ENCODE measurements at places on chromosomes 3 and 15.

DNA sequence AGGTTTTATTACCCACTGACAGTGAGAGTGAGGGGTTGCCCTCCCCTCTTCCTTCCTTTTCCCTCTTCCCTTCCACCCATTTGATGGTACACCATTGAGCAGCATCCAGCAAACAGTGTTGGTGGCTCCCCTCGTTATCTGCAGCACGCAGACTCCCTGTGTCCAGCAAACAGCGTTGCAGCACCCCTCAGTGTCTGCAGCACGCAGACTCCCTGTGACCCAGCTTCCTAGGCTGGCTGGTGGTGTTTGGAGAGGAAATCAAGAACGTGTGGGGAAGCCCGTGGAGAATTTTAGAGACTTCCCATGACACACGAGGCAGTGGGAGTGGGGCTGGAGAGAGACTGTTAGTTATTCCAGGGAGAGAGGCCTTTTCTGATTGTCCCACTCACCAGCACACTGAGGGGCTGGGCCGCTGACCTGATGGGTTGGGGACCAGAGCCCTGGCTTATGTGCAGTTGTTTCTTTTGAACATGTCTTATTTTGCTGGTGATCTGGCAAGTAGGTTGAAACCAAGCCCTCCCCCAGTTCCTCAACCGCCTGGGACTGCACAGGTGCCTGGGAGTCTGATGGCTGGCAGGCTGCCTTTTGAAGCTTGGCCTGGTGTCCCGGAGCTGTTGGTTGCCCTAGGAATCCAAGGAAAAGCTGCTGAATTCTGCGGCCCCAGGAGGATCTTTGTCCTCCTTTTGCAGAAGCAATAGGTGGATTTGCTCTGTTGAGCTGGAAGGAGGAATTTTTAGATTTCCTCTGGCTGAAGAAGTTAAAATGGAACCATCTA lies 19.0 kb downstream of the APBA2 start:
- no peak for DNase-seq

- DNase-seq, result no peak
Observed at GRCh38 chr15:101001796-101002195, 82.6 kb downstream of the LRRK1 start.

DNA sequence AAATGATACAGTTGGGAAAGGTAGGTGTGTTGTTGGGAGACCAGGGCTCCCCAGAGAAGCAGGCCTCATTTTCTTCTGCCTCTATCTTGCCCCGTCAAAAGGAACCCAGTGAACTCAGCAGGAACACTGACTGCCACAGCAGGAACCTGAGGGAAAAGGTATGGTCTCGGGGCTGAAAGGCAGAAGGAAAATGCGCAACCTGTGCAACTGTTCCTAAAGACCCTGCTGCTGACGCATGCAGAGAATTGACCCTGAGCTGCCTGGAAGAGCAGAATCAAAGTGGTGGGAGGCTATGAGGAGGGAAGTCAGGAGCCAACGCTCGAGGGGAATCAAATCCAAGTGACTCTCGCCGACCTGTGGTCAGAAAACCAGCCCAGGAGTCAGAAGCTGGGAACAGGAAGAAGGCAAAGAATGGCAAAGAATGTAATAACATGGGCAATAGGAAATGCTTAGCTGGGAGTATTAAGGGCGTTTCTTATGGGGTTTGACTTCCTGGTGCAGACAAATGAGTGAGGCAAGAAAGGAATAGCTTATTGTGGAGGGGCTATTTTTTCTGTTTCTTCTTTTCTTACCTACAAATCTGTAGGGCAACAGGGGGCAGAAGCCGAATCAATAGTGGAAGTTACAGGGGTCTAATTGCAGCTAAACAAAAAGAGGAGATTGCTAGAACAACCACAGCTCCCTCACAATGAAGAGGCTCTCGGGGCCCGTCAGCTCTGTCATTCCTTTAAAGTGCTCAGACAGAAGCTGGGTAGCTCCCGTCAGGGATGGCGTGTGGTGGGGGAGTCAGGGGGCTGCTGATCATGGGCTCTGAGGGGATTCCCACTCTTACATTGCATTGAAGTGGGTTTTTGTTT lies 65.4 kb upstream of the DLG1 start:
- peak; percentile 25 for DNase-seq

DNA sequence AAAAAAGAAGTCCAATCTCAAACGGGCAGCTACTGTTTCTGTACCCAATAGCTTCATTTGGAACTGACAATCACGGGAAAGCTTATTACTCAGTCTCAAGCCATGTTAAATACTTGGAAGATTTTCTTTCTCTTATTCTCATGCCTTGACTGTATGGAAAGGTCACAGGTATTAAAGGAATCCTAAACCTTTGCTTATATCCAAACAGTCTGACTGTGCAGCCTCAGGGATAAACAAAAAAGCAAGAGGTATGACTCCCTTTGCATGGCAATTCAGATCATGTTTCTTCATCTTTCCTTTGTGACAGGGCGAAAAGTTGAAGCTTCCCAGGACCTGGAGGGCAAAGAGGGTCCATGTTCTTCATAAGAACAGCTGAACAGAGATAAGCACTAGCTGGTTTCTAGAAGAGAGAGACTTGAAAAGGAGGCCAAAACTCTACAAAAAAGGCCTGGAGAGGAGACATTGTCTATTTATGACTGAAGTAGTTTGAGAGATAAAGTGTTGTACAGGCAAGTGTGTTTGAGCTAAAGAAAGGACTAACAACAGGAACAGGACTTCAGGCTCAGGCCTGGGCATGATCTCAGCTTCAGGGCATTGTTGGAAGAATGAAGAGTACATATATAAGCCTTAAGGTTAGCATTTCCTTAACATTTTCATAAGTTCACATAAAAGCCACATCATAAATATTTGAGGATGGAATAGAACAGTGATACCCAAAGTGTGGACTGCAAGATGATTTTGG lies 231.0 kb upstream of the THRB start:
- DNase-seq, result no peak

DNA sequence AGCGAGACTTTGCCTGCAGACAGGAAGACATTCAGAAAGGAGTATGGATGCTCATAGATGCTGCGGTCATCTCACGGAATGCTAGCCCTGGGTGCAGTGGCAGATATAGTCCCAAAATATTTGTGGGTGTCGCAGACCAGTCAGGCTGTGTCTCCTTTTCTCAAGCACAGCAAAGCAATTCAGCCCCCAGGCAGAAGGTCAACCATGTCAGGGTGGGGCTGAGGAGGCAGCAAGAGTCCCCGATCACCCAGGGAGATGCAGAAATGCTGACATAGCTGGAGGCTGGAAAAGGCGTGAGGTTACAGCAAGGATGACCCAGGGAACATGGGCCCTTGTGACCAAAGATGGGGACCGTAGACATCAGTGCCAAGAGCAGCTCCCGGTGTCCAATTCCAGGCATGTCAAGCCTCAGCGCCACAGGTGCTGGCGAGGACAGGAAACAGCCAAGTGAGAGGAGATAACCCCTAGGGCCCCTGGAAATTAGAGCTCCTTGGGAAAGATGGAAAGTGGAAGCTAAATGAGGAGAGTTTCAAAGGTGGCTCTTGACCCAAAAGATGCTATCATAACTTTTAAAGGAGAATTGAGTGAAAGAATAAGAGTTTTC lies 81.2 kb upstream of the ABHD17C start:
- DNase-seq, result no peak

GRCh38 chr3:56970461-56970879 lies 90.0 kb upstream of the SPATA12 start:
- no peak for DNase-seq

DNA sequence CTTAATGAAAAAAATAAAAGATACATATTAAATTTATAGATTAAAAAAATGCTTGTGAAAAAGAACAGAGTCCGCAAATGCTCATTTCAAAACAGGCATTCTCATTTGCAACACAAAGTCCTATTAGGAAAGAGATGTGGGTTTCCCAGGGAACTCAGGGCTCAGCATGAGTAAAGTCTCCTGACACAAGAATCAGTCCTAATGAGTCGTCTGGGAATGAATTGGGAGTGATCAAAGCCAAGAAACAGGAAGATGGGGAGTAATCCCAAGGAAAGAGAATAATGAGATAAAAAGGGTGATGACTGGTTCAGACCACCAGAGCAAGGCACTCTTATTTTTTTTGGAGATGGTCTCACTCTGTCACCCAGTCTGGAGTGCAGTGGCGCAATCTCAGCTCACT lies 443.7 kb downstream of the NR2F2 start:
- no peak for DNase-seq

DNA sequence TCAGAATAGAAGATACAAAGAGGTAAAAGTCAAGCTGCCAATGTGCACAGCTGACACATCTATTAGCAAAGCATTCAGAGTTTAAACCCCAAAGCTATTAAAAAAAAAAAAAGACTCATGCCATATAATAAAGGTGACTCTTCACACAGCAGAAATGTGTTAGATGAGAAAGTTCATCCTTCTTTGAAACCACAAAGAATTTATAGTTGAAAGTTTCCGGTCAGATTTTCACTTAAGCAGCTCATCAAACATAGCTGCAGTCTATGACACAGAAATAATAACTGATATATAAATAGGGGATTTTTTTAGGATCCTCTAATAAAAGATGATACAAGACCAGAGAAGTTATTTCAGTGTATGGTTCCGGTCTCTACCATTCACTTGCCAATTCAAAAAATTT lies 76.6 kb downstream of the WWTR1 start:
- peak; percentile 73 for DNase-seq

- no peak for DNase-seq
Observed at GRCh38 chr3:169929830-169930519, 18.6 kb downstream of the SAMD7 start.

DNA sequence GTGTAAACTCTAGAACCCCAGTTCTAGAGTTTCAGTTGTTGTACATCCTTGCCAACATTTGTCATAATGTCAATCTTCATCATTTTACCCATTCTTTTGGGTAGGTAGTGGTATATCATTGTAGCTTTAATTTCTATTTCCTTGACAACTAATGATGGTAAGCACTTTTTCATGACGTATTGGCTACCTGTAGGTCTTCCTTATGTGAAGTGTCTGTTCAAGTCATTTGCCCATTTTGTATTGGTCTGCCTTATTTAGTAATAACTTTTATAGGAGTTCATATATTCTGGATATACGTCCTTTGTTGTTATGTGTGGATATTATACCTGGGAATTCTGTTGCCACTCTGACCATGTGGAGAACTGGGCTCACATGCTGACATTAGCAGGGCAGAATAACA lies 73.8 kb upstream of the ACTC1 start:
- DNase-seq, result no peak

DNA sequence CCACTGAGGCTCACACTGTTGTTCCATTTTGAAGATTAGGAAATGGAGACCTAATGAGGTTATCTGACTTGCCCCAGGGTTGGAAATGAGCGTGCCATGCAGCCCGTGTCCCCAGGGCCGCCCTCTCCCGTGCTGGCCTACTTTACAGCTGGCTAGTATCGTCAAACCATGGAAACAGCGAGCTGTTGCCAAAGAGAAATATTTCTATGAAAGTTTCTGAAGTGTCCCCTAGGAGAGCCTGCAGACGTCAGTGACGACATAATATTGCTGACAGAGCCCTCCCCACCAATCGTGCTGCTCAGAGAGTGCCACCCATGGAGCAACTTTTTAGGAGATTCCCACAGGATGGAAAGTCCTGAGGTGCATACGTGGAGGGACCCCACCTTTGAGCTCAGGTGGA lies 11.2 kb upstream of the FAM174B start:
- no peak for DNase-seq

- DNase-seq, result peak; percentile 74
Observed at GRCh38 chr3:57942872-57943283, 65.3 kb upstream of the FLNB start.

GRCh38 chr3:149393345-149394160 lies 16.1 kb upstream of the TM4SF1 start:
- peak; percentile 80 for DNase-seq

- peak; percentile 15 for DNase-seq
Observed at GRCh38 chr15:87962428-87962827, 294.1 kb downstream of the NTRK3 start.

GRCh38 chr3:84755860-84756259 lies 202.9 kb upstream of the CADM2 start:
- DNase-seq, result no peak

DNA sequence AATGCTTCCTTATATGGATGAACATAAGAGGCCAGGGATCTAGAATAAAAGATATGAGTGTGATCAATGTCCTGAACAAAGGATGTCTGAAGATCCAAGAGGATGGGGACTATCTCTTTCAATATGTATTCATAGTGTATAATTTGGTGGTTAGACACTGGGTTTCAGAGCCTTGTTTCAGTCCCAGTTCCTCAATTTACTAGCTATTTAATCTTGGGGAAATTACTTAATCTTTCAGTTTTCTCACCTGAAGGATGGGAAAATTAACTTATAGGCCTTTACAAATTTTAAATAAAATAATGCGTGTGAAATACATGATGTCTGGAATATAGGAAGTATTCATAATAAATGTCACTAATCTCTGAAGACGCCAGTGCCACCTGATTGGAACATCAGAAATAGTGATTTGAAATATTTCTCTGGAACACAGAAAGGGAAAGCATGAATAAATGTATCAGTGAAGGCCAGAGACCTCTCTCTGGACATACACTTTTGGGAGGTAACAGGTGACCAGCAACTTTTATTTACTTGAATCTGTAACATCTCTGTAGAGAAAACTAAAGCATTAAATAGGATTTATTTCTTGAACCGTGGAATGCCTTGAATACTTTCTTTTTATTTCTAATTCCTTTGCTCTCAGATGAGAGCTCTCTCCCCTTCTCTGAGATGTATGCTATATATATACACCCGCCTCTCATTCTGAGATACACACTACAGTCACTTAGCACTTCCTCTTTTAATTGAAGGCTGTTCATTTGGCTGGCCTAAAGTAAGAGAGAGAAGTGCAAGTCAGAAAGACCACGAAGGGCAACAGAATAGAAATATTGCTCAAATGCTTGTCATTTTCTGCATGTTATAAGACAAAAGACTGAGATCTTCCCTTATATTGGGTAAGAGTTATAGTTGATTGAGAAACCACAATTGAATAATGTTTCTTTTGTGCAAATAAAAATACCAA lies 407.1 kb downstream of the LSAMP start:
- DNase-seq, result no peak

- peak; percentile 68 for DNase-seq
Observed at GRCh38 chr3:123841476-123842238, 42.5 kb downstream of the MYLK start.
